ENCODE measurements at places on chromosomes 7 and 10. TPM values are rescaled to one million over a fixed set of nuclear protein-coding genes. Genes with fewer than 3 reads are reported as not detected.

- no peak for DNase-seq
Observed at GRCh38 chr10:84660450-84661159, 332.2 kb downstream of the CCSER2 start.

DNA sequence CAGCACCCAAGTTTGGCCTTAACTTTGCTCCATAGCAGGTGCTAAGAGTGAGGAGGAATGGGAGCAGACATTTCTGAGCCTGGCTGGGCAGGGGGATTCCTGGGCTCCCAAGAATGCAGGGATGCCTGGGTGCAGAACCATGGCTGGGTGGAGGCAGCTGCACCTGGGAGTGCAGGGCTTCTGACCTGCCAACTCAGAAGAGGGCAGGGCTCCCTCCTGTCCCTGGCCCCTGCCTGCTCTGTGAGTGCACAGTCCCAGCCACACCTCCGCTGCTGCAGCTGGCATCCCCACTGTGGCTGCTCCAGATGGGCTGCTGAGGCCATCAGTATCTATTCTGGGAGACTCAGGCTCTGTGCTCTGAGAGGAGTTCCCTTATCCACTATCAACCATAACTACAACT lies 747.4 kb upstream of the VSTM2A start:
- no peak for DNase-seq

- no peak for DNase-seq
Observed at GRCh38 chr7:149188637-149189259, 6.6 kb upstream of the ZNF282 start.

DNA sequence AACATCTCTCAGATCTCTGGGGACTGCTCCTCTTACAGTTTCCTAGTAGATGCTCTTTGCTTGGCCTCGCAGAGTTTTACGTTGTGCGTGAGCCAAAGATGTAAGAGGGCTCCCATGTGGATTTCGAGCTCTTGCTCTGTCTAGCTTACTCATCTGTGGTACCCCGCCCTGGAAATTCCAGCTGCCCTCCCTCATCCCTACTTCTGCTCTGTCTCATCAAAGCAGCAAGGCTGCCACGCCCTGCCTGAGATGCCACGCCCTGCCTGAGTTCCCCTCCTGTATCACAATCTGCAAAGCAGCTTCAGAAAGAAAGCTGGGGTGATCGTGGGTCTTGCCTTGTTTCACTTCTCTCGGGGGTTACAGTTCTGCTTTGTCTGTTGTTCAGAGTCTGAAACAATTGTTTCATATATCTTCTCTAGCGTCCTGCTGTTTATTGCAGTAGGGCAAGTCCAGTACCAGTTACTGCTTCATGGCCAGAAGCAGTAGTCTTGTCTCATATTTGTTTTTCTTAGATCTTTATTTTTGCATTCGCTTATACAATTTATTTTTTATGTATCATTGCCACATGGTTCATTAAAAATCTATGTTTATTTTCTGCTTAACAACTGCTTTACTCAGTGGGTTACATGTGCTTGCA lies 36.1 kb upstream of the CCNY start:
- DNase-seq, result peak; percentile 41

DNA sequence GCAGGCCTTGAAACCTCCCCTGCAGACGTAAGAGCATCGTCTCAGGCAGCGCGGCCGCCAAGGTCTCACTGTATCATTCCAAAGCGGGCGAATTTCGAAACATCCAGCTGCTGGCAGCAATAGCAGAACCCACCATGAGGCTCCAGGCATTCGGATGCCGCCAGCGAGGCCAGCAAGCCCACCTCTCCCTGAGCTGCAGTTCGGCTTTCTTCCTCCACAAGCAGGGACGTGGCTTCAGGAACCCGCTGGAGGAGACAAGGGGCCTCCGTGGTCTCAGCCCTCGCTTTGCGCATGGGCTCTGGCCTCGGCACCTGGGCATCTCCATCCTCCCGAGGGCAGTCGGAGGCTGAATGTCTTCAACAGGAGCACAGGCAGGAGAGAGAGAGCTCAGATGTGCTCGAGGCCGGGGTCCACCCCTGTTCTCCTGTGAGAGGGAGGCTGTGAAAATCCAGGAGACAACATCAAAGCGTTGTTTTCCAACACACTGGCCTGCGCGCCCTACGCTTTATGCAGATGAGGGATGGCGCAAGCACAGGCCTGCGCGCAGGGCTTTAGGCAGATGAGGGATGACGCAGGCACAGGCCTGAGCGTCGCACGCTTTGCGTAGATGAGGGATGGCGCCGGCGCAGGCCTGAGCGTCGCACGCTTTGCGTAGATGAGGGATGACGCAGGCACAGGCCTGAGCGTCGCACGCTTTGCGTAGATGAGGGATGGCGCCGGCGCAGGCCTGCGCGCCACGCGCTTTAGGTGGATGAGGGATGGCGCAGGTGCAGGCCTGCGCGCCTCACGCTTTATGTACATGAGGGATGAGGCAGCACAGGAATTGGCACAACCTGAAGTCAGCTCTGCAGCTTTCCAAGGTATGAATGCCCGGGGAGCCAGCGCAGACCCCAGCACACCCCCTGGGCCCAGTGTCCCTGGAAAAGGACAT lies 103.2 kb downstream of the WDR37 start:
- DNase-seq, result no peak

- no peak for DNase-seq
Observed at GRCh38 chr10:8041992-8042720, 12.3 kb upstream of the GATA3 start.

- no peak for DNase-seq
Observed at GRCh38 chr10:7824251-7824650, 5.9 kb downstream of the TAF3 start.

DNA sequence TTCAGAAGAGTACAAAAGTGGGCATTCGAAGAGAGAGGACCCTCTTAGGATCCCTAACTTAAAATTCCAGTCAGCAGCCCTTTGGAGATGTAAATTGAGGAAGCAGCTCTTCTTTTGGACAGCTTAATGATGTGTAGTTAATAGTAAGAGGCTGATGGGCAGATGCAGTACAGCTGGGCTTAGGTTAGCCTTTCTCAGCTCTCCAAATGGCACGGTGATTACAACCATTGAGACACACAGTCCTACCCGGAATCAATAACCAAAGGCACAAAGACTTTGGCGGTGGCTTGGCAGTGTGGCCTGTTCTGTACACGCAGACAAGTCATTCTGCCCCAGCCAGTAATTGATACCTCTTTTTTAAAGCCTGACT lies 26.8 kb downstream of the GAD2 start:
- DNase-seq, result no peak

The SLC25A13 gene
- polyA plus RNA-seq, result 11.9 TPM
